ENCODE measurements at places on chromosomes 13 and 19.

DNA sequence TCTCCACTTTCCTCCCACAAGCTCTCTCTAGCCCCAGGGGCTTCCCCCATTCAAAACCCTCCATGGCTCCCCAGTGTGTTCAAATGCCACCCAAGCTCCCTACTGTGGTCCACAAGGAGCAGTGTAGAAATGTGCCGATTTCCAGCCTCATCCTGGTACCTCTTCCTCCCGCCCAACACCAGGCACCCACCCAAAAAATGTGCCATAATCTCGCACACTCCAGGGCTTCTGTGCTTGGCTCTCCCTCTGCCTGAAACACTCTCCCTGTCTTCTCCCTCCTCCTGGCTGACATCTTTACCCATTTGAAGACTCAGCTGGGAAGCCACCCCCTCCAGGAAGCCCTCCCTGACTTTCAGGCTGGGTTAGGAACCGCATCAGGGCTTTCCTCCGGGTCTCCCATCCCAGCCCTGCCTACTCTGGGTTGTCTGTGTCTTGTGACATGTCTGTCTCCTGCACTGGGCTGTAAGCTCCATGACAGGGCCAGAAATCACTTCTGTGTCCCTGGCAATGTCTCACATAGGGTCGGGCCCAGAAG is 16.6 kb upstream of the MEIS3 start:
- no peak for DNase-seq

- DNase-seq = no peak
Measured at GRCh38 chr13:96544957-96545356, 449.3 kb downstream of the OXGR1 start.

DNA sequence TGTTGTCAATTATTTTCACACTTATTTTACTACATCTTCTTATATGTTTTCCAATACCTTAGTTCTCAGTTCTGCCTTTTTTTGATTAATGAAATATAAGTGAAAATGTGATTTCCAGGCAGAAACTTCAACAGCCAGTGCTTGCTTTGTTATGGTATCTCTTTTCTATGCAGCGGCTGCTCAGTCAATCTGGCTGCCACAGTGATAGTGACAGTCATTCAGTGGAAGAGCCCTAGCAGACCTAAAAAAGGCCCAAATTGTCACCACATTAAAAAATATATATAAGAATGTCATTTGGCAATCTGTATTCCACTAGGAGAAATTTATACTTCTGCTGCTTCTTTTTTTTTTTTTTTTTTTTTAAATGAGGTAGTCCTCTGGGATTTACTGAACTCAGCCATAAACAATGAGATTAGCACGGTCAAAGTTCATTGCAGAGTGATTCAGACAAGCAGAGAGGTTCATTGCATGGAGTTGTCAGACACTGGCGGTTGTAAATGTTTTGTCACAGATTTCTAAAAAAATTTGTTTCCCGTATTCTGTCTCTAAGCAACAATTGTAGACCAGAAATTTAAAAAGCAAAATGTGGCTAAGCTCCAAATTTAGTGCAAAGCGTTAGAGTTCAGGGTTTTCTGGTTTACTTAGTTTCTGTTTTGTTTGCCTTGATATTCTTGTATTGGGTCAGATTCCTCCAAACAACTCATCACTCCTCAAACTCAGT is 94.7 kb upstream of the PRR20A start:
- no peak for DNase-seq

GRCh38 chr13:96771486-96772367 is 222.5 kb downstream of the OXGR1 start:
- no peak for DNase-seq

DNA sequence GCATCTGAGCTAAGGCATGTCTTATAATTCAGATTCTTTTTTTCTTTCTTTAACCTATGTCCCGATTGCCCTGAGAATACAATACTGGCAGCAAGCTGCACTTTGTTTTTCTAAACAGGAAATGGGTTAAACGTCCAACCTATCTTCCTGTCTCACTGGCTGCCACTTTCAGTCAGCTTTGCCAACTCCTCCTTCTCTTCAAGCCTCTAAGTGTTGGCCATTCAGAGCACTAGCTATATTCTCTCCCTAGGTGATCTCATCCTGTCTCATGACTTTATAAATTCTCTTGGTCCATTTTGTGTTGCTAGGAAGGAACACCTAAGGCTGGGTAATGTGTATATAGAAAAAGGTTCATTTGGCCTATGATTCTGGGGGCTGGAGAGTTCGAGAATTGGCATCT is 109.5 kb upstream of the TSC22D1 start:
- DNase-seq = no peak

- no peak for DNase-seq
Measured at GRCh38 chr13:75566658-75567057, 17.1 kb downstream of the UCHL3 start.

DNA sequence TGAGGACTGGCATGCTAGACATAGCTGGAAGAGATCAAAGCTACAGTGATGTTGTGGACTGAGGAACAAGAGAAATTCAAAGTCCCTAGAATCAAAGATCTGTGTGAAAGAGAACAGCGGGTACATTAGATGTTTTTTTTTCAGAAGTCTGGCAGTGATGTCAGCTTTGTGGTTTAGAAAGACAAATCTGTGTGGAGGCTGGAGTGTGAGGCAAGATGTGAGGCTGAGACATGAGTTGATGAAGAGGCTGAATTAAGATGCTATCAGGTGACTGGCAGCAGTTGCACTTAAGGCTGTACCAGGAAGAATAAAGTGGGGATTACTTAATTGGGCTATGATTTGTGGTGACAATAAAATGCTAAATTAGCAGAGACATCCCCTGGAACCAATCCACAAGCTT is 46.5 kb downstream of the DNAJC3 start:
- no peak for DNase-seq

DNA sequence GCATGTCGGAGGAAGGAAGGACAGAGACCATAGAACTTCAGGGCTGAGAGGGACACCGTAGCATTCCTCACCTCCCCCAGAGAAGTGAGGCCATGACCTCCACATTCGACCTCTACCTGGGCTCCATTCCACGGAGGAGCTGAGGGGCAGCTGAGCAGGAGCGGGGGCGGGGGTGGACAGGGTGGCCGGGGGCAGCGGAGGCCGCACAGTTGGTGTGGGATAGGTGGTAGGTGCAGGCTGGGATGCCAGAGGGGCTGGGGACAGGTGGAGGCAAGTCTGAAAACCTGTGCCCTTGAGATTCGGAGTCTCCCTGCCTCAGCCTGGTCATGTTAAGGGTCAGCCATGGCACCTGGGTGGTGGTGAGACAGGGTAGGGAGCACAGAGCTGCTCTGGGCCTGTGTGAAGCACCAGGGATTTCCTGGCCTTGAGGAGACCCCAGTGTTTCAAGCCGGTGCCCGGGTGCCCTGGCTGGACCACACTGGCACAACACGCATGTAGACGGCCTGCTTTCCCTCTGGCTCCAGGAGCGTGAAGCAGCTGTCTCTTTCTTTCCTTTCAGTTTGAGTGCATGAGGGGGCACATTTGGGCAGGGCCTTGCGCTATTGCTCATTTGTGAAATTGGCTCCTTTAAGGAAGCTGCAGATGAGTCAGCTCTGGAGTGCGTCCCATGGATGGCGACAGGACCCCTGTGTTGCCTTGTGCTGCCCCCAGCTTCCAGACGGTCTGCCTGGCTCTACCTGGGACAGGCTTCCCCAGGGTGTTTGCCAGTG is 51.8 kb downstream of the TSSK6 start:
- no peak for DNase-seq

- no peak for DNase-seq
Measured at GRCh38 chr19:11377756-11378155, 3.3 kb downstream of the SWSAP1 start.

DNA sequence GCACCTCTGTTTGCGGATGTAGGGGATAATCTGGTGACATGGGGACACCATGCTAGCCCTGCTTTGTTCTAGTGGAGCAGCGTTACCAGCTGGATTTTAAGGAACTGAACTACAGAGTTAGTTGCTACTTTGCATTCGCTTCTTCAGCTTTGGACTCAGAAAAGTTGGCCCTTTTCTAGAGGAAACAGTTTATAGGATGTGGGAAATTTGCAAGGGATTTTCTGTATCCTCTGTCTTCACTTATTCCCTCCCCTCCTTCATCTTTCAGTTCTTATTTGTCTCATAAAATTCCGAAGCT is 2.1 kb downstream of the GATAD2A start:
- no peak for DNase-seq

- peak; percentile 83 for DNase-seq
Measured at GRCh38 chr19:35585848-35586247, at the start of gene PMIS2. PMIS2 (plus strand) TSS chr19:35586173; CDS start chr19:35586260, 87 bp downstream.

- DNase-seq = no peak
Measured at GRCh38 chr19:14814982-14815652, 19.9 kb downstream of the OR7A5 start.

DNA sequence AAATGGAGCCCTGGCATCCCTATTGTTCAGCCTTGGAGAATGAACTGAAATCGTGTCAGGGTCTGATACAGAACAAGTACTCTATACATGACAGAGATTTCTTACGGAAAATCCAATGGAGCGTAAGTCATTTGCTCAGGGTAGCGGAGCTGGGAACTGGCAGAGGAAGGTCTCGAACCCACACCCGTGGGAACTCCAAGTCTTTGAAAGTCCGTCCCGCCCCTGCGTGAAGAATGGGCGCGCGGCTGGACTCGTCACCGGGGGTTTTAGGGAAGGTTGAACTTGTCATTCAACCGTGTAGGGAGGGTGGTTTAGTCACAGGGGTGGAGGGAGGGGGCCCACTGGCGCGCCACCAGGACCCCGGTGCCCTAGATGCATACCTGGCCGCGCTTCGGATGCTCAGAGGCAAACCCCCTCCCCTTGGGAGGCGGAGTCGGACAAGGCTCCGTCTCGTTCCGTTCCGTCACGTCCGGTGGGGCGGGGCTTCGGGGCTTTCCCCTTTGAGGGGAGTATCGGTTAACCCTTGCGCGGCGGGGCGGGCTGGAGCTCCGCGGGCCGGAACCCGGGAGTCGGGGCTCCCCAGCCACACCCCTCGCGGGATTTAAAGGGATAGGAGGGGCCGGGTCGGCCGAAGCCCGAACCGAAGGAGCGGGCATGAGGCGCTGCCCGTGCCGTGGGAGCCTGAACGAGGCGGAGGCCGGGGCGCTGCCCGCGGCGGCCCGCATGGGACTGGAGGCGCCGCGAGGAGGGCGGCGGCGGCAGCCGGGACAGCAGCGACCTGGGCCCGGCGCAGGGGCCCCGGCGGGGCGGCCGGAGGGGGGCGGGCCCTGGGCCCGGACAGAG is at the start of the genes COQ8B and ITPKC:
COQ8B (minus strand) TSS at position 405 of the 843 bp plus-strand sequence. CDS start 2,254 bp downstream, outside the sequence.
ITPKC (plus strand) TSS at position 631 of the 843 bp plus-strand sequence; CDS start at position 655, 24 bp downstream.
- DNase-seq = peak; percentile 97

DNA sequence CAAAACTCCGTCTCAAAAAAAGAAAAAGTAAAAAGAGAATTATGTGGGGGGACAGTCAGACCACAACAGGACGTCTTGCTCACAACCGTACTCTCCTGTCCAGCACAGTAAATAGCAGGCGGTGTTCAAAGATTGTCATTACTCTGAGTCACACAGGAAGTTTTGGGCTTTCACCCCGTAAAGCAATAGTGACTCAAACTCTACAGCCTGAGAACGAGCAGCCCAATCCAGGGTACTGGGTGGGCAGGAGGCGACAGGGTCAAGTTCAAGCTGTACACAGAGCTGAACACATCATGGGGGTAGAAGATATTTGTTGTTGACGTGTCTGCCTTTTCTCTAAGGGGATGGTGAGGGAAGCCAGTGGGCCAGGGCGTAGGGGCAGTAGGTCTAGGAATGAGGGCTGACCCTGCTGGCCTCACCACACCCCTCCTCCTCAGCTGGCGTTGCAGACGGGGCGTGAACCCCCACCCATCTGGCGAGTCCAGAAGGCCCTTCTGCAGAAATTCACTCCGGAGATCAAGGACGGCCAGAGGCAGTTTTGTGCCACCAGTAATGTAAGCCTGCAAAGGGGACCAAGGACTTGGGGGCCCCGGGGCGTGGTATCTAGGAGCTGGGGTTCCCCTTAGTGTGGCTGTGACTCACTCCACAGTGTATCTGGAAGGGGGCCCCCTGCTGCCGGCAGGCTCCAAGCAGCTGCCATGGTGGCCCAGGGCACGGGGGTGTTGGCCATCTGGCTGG is 23.3 kb downstream of the PRR12 start:
- no peak for DNase-seq

DNA sequence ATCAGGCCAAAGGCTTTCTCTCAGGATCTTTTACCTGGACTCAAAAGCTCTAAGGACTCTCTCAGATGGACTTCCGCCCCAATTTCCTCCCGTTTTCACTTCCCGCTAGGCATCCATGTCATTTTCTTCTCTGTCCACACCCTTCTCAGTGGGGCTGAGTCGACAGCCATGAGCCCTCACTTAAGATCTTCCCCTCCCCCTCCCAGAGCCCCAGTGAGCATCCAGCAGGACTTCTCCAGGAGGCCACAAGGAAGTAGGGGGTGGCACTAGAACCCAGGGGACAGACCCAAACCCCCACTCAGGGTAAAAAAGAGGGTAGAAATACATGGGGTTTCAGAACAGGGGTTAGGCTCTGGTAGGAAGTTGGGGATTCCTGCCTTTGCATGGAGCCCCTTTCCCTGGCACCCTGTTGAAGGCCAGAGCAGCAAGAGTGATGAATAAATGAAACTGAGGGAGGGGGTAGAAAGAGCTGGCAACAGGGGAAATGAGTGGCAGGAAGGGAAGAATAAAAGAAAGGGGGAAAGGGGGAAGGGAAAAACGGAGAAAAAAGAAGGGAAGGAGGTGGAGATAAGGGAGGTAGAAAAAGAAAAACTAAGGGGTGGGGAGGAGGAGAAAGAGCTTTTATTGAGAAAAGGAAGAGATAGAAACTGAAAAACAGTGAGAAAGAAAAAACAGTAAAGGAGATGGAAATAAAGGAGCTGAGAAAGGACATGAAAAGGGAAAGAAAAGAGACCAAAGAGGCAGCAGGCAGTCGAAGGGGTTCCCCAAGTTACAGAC is 42.3 kb downstream of the DEDD2 start:
- DNase-seq = no peak

GRCh38 chr19:1206150-1206863 is 729 bp downstream of the STK11 start:
- peak; percentile 51 for DNase-seq

GRCh38 chr19:492091-492531 is 4.2 kb upstream of the MADCAM1 start:
- DNase-seq = no peak

DNA sequence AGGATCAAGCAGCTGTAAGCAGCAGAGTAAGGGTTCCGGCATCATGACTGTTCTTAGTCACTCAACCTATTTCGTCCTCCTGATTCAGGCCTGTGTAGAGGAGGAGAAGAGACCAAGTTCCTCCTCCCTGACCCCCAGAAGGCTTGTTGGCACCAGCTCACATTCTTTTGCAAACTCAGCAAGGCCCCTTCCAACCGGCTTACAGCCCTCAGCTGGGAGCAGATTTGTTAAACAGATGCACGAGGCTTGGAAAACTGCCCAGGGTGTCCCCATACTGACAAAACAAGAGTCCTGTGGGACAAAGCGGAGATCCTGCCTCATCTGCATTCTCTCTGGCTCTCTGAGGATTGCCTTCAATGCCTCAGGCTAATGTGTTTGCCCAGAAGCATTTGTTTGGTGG is 113.2 kb upstream of the SOX21 start:
- peak; percentile 66 for DNase-seq

- DNase-seq = no peak
Measured at GRCh38 chr13:75512253-75512652, 25.4 kb downstream of the COMMD6 start.

DNA sequence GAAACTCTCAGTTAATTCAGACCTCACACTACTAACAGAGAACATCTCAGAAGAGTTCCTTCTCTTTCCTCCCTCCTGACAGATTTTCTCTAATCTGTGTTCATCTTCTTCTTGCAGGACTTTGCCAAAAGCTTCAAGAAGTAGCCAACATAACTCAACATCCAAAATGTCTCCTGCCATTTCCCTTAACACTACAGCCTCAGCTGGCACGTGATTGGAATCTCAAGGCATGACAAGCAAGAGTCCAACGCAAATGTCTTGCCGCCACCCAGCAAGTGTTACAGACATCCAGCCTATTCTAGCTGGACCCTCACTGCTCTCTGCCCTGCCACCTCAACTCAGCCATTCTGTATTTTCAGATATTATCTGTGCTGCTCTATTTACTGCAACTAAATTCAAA is 135.1 kb downstream of the DNAJC15 start:
- DNase-seq = no peak

- peak; percentile 87 for DNase-seq
Measured at GRCh38 chr19:49148784-49149651, 6.2 kb downstream of the HRC start.
